ENCODE measurements at places on chromosomes 13 and 19.
A peak's percentile ranks its signal among the peaks of the same experiment; 100 is the strongest.

- peak; percentile 19 for DNase-seq
Measured at GRCh38 chr19:39408392-39409207, 2.0 kb downstream of the ZFP36 start.

DNA sequence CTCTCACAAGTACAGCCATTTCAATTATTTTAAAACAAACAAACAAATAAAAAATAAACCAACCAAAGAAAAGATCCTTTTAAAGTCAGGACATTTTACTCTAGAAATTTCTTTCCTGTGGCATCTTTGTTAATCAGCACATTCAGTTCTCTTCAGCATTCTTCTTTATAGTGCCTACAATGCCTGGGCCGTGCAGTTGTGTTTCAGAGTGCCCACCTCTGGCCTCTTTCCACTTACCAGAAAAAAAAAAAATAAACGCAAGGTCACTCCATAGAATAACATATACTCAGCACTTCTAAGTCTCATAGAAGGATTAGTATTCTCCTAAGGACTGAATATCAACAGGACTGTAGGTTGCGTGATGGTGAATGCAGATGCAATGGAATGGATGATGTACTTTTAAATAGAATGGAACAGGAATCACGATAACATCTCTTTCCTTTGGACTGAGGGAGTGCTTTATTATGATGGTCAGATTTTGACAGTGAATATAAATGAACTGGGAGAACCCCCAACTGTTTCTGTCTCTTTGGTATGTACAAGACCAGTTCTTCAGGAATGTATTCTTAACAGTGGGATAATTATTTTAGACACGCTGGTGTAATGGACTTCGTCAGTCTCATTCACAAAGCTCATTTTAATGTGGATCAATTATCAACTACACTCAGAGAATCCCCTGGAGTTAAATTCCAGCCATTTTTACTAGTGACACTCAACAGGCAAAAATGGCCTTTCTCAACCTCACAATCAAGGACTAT, 125.0 kb upstream of the NBEA start:
- DNase-seq, result no peak

GRCh38 chr19:7636691-7637373, at the start of gene STXBP2:
Gene STXBP2, plus strand, starts transcription at chr19:7637110. Its CDS starts 40 bp downstream, at chr19:7637150.
- peak; percentile 95 for DNase-seq

DNA sequence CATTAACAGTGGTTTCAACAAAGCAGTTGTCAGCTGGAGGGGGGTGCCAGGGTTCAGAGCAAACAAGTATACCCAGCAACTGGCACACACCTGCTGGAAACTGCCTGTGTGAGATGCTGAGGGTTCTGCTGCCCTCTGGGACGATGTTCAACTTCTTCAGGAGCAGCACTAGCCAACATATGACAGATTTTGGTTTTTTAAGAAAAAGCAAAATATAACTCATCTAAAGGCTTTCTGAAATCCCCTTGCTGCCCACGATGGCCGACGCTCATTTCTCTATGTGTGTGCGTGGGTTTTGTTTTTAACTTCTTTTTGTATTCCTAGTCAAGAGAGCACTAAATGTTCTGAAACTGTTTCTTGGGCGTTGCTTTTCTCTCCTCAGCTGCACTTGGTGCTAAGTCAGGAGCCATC, 79.9 kb downstream of the MRPL57 start:
- no peak for DNase-seq

GRCh38 chr13:99724633-99725517, 223.6 kb downstream of the TM9SF2 start:
- no peak for DNase-seq

DNA sequence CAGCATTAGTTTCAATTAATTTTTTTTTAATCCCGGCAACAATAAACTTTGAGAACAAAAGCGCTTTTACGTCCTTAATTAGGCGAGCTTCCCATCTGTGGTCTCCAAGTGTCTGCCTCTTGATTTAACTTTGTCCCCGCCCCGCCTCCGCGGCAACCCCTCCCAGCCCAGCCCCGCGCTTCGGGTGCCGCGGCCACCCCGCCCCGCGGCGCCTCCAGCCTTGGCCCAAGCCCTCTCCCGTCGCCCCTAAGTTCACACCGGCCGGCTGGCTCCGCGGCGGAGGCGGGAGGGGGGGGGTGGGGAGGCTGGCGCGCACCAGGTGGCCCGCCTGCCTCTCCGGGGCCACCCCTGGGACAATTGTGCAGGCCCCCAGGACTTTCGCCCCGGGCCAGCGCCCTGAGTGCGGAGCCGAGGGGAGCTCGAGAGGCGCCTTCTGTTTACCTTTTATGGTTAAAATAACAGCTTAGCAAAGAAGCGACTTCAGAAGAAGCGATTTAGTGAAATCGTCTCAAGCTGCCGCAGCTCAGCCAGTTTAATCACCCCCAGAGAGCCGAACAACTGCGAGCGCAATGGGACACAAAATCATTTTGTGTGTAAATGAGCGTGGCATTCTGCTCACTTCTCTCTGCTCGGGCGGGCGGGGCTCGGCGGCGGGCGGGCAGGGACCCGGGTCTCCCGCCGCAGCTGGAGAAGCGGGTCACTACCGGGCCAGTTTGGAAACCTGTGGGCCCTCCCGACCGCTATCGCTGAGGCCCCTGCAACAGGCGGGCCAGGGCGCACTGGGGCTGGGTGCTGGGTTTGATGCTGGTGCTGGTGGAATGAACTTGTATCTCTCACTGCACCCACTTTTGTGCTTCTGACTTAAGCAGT, 1.4 kb downstream of the KCTD15 start:
- DNase-seq, result no peak

GRCh38 chr19:55166530-55167268, at the start of gene DNAAF3:
Gene DNAAF3, minus strand, starts transcription at chr19:55166613. Its CDS starts 200 bp downstream, at chr19:55166413.
- DNase-seq, result no peak

DNA sequence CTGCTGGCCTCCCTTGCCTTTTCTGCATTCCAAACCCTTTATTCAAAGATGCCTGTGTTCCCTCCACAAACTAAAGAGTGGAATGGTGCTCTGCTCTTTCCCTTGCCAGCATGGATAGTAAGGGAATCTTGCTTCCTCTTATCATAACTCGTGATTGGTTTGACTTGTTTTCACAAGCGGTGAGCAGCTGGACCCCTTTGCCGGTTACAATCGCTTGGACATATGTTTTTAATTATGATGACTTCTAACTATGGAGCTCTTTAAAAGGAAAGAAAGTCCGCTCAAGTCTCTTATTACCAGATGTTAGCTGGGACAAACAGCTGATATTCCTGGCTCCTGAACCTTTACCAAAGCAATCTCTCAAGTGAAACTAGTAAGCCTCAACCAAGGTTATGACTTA, 1094.7 kb downstream of the UQCRFS1 start:
- no peak for DNase-seq

DNA sequence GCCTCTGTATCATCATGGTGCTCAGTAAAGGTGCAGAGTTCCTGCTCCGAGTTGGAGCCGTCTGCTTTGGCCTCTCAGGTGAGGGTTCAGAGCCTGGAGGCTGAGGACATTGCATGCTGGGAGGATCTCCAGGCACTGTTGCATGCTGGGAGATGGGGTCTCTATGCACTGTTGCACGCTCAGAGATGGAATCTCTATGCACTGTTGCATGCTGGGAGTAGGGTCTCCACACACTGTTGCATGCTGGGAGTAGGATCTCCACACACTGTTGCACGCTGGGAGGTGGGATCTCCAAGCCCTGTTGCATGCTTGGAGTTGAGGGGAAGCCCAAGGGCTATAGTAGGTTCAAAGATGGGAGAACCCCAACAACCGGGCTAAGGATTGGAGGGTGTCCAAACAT, 8.3 kb downstream of the CACNG6 start:
- DNase-seq, result no peak

DNA sequence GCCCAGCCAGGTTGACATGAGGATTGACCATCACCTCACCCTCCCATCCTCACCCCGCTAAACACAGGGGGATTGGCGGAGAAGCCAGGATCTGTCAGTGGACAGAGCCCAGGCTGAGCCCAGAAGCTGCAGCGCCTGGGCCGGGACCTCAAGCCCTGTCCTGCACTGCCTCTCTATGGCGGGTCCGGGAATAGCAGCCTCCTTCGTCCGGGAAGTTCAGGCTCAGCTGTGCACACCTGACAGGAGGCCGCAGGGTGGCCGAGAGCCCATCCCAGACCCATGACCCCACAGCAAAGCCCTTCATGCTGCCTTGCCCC, 67.8 kb downstream of the SPACA7 start:
- no peak for DNase-seq

DNA sequence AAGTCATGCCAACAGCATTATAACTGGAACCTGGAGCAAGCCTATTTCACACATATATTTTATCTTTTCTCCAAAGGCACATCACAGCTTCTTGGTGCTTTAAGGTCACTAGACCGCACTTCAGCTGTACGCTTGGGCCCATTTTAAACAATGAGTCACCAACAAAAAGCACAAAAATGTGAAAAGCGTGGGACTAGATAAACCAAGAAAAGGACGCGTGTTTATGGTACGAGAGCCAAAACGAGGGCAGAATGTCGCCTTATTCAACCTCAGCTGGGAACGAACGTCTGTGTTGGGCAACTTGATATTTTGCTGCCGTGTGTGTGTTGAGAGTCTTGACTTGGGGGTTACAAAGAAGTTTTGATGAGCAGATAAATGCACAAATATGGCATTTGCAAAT, 9.2 kb upstream of the EHD2 start:
- DNase-seq, result no peak

DNA sequence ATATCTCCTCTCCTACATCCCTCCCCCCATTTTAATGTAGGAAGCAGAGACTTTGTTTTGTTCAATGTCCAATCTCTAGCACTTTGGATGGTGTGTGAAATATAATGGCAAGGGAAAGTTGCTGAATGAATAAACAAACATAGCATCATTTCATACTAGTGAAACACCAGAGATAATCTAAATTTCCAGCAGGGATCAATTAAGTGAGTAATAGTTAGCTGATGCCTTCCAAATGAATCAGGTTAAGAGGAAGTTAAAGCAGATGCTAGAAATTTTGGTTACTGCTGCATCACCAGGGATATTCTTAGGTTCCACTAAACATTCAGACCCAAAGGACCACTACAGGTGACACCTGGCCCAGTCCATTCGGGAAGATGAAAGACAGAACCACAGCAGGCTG, 8.1 kb downstream of the MRPS31 start:
- DNase-seq, result no peak

- no peak for DNase-seq
Measured at GRCh38 chr13:53200498-53201453, 172.2 kb downstream of the OLFM4 start.

DNA sequence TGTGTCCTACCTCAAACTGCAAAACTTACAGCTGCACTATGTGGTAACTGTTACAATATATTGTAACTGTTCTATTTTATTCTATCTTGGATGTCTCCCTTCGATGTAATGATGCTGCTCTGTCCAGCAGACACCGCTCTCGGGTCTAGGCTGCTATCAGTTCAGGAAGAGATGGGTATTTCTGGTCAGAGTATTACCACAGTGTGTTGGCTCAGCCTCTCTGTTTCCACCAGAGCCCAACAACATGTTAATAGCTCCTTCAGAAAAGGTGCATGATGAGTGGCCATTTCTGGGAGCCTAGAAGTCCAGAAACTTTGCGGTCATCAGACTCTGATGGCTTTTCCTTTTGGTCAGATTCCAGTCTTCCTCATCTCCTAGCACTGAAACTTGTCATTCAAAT, 35.9 kb upstream of the IGFL1 start:
- DNase-seq, result no peak

GRCh38 chr13:33134213-33134612, 118.0 kb downstream of the KL start:
- DNase-seq, result no peak

DNA sequence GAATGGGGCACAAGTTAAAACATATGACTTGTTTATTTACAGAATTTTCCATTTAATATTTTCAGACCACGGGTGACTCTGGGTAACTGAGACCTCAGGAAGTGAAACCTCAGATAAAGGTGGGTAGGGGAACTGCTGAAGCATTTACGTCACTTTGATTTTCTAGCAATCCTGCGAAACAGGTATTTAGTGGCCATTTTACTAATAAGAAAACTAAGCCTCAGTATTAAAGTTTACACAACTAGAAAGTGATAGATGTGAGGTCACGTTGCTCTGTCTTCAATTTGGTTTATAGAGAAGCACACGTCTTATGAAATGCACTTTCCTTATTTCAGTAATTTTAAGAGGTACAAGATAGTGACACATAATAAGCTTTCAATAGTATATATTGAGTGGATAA, 402.8 kb downstream of the FGF9 start:
- DNase-seq, result no peak

DNA sequence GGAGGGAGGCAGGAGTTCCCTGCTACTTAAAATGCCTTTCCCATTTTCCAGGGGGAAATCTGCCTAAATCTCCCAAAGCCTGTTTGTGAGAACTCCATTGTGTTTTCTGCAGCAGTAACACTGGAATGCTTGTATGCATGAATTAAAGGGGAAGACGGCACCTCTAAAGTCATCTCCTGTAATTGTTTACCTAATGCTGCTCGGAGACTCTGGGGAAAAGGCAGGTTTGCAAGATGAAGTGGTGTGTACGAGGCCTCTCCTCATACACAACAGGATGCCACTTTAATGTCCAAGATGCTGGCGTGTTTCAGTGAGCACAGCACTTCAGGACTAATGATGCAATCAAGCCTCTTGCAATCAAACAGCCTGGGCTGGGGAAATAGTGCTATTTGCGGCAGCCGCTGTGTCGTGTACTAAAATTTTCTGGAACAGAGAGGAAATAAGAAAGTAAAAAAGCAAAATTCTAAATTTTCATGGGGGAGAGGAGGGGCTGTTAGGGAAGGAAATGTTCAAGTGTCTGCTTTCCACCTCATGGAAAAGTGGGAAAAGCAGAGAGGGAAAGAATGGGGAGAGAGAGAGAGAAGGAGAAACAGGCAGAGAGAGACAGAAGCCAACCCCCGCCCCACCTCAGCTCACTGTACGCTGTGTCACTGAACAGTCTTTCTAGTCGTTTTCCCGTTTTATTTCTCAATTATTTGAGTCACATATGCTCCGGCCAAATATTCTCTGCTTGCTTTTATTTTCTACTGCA, 32.9 kb downstream of the TSHZ3 start:
- no peak for DNase-seq

DNA sequence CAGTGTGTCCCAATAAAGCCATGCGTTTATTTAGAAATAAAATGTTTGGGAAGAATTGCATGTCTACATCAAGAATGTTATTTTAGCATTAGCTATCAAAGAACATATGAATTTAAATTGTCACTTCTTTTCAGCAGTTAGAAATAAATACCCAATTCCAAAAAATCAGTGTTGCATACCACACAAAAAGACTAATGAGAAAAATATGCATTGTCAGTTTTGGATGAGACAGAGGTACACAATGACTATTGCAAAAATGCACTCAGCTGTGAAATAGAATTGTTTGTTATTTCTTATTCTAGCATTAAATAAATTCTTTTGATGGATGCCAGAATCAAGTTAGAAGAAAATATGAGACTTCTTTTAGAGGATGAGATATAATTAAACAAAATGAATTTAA, 833.9 kb downstream of the SLITRK1 start:
- DNase-seq, result no peak

- no peak for DNase-seq
Measured at GRCh38 chr13:75468098-75468497, 13.9 kb downstream of the TBC1D4 start.

All from stimulated activated CD4-positive, alpha-beta T cell treated with anti-CD3 and anti-CD28 coated beads, Interleukin-1b, Interleukin-23, amount 100 ng/mL, for 1 hour (primary cell).